ENCODE measurements at places on chromosomes 2 and 18.
A peak's percentile ranks its signal among the peaks of the same experiment; 100 is the strongest.

GRCh38 chr2:113283704-113284284 is 5.1 kb upstream of the PAX8 start:
- DNase-seq, result peak; percentile 92

DNA sequence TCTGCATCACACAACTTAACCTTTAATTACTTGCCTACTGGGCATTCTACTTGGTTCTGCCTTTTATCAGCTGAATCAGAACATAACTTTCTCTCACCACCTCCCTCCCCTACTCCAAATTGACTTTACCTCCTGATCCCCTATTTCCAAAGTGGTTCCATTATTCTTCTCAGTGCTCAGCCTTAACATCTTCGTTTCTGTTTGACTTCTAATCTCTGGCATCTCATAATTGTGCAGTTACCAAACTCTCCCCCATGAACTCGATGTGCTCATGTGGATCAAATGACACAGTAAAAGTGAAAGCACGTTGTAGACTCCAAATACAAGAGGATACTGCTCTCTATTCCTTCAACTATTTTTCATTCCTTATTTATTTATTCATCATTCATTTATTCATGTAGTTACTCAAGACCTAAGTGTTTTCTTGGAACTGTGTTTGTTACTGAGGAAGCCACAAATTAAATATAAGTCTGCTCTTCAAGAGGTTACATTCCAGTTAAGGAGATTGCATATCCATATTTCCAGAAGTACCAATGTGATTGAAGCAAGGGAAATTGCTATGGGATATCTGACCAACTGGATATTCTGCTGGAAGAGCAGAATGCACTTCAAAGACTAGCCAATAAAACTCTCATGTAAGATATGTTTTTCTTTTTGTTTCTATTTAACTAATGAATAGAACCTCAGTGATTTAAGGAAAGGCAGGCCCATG is 158.8 kb downstream of the TMEFF2 start:
- DNase-seq, result peak; percentile 86

DNA sequence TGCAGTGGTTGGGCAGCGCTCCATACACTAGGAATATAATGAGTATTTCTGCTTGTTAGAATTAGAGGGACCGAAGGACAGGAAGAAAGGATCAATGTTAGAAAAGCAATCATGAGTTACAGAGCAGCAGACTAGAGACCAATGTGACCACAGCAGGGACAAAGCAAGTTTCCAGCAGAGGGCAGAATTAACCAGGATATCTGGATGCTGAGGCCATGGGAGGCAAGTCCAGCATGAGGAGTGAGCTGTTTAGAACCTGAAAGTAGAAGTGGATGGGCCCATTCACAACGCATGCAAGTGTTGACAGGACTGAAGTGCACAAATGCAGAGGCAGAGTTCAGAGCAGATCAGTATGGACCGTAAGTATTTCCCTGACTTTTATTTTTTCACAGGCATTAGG is 910.4 kb upstream of the GYPC start:
- DNase-seq, result peak; percentile 1

- DNase-seq, result no peak
Measured at GRCh38 chr2:218368621-218369153, 12.0 kb downstream of the CATIP start.

GRCh38 chr2:7025082-7025481 is 107.9 kb downstream of the RNF144A start:
- no peak for DNase-seq

- DNase-seq, result peak; percentile 85
Measured at GRCh38 chr2:33321236-33321771, 155.1 kb upstream of the RASGRP3 start.

- peak; percentile 32 for DNase-seq
Measured at GRCh38 chr18:10374636-10375293, 79.7 kb upstream of the APCDD1 start.

GRCh38 chr2:145815933-145816332 is 1296.0 kb upstream of the ZEB2 start:
- DNase-seq, result no peak

DNA sequence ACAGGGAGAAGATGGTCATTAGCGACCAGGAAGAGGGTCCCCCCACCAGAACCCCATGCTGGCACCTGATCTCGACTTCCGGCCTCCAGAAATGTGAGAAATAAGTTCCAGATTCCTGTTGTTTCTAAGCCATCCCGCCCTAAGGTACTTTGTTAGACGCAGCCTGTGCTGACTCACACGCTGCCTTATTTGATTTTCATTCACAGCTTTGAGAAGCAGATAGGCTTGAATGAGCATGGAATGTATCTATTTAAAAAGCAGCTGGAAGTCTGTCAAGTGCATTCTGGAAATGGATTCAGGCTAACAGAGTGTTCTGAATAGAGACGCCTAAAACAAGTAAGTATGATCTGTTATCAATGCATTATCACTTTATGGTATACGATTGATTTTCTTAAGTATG is 8.3 kb upstream of the IL1R2 start:
- peak; percentile 87 for DNase-seq

DNA sequence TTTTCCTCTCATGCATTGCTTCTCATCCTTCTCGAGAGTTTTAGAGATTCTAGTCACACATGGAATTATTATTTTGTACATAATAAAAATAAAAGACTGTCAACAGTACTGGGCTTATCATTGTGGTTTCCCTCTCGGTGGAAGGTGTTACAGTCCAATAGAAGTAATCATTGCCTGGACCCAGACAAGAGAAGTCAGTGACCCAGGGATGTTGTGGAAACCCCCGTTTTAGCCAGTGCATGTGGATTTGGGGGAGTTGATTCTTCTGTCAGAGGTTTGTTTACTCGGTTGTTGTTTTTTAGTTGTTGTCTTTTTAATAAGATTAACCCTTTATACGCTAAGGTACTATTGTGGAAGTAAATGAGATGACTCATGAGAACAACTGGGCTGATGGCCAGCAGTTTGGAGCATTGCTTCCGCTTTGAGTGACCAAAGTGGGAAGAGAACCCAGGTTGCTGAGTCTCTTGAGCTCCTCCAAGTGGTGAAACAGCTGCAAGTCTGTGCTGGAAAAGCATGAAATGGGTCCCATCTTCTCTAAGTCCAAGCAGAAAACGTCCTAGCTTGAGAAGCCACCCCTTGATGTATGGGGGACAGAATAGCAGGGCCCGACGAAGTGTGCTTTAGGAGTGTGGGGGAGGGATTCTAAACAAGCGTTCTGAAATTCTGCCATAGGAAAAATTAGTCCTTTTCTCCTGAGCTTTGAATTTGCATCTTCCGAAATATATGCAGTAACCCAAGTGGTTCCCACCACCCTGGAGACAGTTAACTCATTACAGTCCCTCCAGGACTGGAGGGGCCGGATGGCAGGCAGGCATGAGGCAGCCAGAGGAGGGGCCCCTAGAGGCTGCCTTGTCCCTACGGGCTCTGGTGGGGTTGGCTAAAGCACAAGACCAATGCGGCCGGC is 61.8 kb upstream of the GPR45 start:
- peak; percentile 29 for DNase-seq

DNA sequence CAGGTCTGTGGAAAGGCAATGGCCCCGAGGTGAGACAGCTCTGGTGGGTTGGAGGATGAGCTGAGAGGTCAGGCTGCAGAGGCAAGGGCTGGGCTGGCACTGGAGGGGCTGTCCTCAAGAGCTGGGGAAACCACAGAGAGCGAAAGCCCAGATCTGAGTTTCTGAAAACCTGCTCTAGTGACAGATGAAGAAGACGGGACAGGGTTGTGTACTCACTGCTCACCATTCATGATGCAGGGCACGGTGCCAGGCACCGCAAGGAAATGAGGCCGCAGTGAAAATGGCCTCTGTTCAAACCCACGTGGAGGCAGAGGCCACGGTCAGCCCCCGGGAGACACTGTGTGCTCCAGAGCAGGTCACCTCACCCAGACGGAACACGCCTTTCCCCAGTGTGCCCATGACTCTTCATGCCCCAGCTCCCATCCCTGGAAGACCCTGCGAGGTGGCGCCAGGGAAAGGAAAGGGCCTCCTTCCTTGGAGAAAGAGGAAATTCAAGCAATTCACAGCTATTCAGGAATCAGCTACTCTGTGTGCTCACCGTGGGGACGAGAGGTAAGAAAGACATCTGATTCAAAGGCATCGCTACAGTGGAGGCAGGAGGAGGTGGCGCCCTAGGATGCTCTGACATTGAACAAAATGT is 24.3 kb upstream of the ID2 start:
- no peak for DNase-seq

GRCh38 chr2:211070547-211070946 is 514.1 kb downstream of the CPS1 start:
- DNase-seq, result no peak

GRCh38 chr2:6107290-6107689 is 415.1 kb downstream of the SOX11 start:
- no peak for DNase-seq

DNA sequence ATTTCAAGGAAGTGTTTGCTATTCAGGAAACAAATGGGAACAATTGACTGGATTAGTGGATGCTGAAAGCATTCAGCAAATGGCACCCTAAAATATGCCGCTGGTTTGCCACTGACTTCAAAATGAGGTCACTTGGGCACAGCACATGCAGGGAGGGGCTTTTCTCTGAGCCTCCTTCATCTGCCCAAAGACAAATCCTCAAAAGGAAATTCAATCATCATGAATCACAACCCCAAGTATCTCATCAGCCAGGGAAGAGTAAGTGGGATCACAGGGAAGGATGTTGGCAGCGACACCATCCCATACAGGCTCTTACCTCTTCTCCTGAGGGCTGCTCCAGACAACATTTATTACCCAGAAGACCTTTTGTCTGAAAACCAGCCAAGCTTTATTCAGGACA is 14.4 kb upstream of the SP140L start:
- peak; percentile 6 for DNase-seq

DNA sequence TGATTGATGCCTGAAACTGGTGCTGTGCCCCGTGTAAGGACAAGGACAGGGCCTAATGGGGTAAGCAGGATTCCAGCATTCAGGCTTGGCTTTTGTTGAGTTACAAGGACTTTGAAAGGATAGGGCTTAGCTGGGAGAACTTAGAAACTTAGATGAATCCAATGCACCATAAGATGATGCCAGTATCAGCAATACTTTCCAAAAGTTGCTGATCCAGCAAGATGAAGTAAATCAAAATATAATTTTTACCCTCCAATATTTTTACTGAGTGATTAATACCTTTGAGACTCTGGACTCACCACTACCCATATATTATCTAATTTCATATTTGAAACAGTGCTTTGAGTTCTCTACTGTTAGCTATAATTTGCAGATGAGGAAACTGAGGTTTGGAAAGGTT is 354.5 kb upstream of the ATP5MC3 start:
- DNase-seq, result no peak

DNA sequence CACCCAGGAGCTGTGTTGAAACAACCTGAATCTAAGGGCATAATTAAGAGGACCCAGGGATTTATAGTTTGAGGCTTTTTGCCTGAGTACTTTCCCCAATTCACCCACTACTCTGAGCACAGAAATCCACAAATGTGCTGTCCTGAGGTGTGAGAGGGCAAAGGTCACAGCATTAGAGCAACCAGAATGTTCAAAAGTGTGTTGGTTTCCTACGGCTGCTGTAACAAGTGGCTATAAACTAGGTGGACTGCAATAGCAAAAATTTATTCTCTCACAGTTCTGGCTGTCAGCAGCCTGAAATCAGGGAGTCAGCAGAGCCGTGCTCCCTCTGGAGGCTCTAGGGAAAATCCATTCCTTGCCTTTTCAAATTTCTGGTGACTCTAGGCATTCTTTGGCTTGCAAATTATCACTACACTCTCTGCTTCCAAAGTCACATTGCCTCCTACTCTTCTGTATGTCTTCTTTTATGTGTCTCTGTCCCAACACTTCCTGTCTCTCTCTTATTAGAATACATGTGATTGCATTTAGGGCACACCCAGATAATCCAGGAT is 91.4 kb upstream of the TACR1 start:
- peak; percentile 39 for DNase-seq

DNA sequence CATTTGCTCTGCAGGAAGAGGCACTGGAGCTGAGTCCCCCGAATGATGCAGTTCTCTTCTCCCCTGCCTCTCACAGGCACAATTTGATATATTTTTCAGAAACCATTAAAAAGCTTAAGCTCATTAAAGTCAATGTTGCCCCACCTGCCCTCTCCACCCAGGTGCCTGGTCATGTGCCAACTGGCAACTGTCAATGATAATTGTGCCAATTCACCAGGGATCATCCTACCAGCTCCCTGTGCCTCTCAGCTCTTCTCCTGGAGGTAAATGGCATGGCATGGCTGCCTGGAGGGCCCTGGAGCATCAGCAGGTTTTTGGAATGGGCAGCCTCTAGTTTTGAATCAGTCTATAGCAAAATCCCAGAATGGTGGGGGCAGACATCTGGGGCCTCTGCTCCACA is 279.6 kb upstream of the ID2 start:
- no peak for DNase-seq

DNA sequence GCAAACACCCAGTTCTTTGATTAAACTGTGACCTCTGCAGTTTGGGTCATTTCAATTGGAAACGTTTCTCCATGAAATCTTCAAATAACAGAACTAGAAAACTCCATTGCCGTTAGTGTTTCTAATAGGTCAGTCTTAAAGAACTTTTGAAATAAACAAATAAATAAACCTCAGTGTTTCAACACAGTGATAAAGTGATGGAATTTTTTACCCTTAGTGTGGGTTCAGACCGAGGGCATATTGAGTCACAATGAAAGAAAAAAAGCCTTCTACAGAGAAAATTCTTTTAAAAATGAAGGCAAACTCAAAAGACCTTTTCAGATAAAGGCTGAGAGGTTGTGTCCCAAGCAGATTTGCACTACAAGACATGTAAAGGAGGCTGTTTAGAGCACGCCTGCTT is 149.6 kb downstream of the NCKAP5 start:
- DNase-seq, result peak; percentile 53

- no peak for DNase-seq
Measured at GRCh38 chr2:184463866-184464248, 134.5 kb upstream of the ZNF804A start.

- no peak for DNase-seq
Measured at GRCh38 chr2:15040429-15041084, 408.0 kb downstream of the LRATD1 start.

DNA sequence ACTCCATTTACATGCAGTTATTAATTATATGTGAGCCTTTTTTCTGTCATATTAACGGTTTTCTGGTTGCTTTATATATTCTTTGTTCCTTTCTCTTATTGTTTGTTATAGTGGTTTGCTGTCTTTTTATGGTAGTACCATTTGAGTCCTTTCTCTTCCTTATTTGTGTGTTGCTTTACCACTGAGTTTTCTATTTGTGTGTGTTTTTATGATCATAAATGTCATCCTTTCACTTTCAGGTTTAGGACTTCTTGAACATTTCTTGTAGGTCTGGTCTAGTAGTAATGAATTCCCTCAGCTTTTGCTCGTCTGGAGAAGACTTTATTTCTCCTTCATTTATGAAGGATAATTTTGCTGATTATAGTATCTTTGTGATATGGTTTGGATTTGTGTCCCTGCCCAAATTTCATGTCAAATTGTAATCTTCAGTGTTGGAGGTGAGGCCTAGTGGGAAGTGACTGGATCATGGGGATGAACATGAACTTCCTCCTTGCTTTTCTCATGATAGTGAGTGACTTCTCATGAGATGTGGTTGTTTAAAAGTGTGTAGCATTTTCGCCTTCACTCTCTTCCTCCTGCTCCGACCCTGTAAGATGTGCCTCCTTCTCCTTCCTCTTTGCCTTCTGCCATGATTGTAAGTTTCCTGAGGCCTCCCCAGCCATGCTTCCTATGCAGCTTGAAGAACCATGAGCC is 11.5 kb downstream of the GCC2 start:
- DNase-seq, result no peak

GRCh38 chr2:222538535-222538934 is 114.2 kb downstream of the SGPP2 start:
- no peak for DNase-seq

GRCh38 chr2:184302506-184302905 is 295.8 kb upstream of the ZNF804A start:
- peak; percentile 69 for DNase-seq

Data from adipocyte (in vitro differentiated cells).